ENCODE measurements at places on chromosomes 11 and 22. TPM values are rescaled to one million over a fixed set of nuclear protein-coding genes. Genes with fewer than 3 reads are reported as not detected.
A peak's percentile ranks its signal among the peaks of the same experiment; 100 is the strongest.

DNA sequence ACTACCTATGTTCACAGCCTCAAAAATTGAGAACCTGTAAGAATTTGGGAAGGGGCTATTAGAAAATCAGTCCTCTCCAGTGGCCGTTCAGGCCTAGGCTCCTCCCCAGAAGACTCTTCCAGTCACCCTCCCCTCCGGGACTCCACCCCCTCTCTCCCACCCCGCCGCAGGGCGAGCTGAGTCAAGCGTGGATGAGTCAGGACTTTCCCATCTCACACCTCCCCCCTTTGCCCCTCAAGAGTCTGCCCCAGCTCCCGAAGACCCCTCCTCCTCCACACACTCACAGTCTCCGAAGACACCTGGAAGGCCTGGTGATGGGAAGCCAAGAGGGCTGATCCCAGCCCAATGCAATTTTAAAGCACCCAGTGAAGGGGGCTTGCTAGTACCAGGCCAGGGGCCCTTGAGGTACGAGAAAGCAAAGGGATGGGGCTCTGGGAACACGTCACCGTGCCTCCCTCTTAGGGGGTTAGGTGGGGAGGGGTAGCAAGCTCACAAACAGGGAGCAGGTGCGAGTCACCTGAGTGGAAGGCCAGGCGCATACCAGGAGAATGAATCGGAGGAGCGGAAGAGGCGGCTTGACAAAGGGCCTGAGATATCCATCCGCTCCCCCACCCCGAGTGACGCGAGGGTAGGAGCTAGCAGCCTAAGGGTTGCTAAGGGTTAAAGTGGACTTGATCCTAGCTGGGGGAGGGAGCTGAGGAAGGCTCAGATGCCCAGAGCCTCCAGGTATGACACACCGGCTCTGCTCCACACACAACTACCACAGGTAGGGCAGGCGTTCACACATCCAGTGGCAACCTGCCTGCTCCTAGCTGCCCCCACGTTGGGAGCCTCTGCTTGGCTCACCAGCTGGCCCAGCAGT lies 13.6 kb downstream of the BCL9L start:
- DNase-seq: peak; percentile 86

DNA sequence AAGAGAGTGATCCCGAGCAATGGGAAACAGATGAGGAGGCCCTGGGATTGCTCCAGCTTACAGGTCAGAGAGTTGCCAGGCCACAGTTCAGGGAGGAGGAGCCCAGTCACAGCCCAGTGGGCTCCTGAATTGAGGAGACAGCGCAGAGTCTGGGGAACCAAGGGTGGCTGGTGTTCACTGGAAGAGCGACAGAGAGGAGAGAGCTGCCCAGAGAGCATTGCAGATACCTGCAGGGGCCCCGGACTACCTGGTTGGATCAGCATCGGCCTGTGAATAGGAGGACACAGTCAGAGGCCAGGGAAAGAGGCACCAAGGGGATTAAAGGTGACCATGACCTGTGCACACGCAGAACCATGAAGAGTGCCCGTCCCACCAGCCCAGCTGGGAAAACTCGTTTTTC lies 648.6 kb downstream of the TBC1D22A start:
- no peak for DNase-seq

- no peak for DNase-seq
Observed at GRCh38 chr22:31933406-31933805, 10.9 kb upstream of the YWHAH start.

GRCh38 chr22:17969701-17970113 lies 54.7 kb downstream of the MICAL3 start:
- DNase-seq: no peak

KRTAP5-8 gene
- 2.8 TPM for total RNA-seq

SCGB1D2 gene
- not detected for total RNA-seq

- DNase-seq: no peak
Observed at GRCh38 chr11:3136546-3137455, 28.3 kb downstream of the OSBPL5 start.

DNA sequence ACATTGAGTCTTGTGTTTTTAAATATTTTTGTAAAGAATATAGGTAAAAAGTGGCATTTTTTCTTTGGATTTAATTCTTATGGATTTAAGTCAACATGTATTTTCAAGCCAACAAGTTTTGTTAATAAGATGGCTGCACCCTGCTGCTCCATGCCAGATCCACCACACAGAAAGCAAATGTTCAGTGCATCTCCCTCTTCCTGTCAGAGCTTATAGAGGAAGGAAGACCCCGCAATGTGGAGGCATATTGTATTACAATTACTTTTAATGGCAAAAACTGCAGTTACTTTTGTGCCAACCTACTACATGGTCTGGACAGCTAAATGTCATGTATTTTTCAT lies 333 bp upstream of the CD3E start:
- DNase-seq: no peak

GRCh38 chr22:24744638-24745037 lies 29.9 kb downstream of the PIWIL3 start:
- DNase-seq: no peak

DNA sequence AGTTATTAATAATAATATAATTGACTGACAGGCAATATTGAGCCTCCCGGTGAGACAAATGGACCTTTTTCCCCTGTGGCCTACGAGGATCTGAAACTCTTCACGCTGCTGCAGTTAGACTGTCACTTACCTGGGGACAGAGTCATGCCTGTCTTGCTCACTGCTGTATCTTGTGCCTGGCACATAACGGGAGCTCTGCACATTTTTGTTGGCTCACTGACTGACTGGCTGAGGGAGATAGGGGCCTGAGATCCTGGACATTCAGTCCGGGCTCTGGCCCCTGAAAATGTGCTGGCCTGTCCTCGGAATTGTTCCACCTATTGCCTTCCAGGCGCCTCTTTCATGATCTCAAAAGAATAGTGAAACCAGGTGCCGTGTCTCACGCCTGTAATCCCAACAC lies 743 bp upstream of the CD3D start:
- no peak for DNase-seq

DNA sequence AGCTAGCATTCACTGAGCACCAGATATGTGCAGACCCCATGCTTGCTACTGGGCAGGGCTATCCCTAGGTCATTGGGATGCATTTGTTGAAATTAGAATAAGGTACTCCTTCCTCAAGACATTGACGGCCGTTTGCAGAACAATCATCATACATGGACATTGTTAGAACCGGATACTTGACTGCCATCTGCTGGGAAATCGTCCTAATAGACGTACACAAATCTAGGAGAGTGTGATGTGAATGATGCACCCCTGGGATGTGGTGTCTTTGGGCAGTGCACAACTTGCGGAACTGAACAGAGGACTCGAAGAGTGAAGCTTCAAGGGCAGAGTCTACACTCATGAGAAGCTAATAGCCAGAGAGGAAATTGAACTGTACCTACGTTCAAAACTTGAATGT lies 35.9 kb downstream of the MYO18B start:
- peak; percentile 16 for DNase-seq

TRIM49D1 gene
- total RNA-seq: not detected

DNA sequence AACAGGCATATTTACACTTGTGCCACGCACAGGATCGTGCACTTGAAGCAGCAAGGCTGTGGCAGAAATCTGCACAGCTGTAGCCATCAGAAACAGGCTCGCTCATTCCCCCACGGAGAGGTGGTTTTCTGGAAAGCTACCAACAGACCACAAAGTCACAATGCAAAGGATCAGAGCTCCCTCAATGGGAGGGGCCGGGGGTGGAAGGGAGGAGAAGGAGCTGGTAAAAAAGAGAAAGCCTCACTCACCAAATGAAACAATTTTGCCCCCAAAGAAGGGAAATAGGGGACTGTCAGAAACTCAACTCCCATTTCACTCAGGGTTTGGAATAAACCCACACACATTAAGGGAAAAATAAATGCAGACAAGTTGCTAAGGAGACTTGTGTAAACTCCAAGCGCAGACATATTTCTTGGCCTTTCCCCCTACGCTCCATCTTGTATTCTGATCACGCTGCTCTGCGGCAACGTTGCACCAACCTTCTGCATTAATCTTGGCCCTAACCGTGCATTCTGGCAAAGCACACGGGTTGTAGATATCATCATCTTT lies 43.2 kb upstream of the BLID start:
- DNase-seq: no peak

GRCh38 chr11:115616971-115617370 lies 112.8 kb upstream of the CADM1 start:
- DNase-seq: no peak

DNA sequence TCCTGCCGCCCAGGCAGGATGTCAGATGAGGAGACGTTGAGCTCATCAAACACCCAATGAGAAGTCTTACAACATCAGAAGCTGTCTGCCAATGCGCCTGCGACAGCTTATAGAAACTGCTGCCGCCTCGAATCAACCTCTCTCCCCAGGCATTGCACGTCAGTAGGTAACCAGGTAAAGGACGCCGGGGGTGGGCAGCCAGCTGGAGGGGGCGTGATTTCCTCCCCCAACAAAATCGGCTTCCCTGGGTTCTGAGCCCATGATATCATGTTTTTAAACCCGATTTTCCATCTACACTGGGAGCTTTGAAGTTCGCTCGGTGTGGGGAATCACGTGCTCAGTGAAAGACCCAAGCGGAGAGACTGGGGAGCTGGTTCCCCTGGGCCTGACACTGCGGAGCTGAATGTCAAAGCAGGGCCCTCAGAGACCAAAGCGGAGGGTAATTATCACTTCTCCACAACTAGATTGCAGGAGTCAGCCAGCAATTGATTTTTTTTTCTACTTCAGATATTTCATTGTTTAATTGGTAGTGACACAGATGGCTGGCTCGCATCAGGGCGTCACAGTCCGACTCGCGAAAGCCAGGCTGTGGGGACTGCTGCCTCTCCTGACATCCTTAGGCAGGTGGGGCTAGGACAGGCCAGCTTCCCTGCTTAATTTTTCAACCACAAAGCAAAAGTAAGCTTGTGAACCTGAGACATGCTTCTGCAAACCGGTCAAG lies 15.4 kb downstream of the FAM83F start:
- DNase-seq: no peak

DNA sequence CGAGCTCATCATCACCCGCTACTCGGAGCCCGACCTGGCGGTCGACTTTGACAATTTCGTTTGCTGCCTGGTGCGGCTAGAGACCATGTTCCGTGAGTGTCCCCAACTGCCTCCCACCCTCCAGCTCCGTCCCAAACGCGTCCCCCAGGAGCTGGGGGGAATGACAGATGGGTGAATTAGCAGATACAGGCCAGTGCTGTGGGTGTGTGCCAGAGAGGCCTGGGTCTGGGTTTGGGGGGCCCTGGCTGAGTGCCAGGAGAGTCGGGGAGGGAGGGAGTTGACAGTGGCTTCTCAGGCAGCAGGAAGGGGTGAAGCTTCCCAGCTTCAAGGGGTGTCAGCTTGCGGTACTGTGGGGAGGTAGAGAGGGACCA lies 28.6 kb downstream of the CAPN1 start:
- no peak for DNase-seq

DNA sequence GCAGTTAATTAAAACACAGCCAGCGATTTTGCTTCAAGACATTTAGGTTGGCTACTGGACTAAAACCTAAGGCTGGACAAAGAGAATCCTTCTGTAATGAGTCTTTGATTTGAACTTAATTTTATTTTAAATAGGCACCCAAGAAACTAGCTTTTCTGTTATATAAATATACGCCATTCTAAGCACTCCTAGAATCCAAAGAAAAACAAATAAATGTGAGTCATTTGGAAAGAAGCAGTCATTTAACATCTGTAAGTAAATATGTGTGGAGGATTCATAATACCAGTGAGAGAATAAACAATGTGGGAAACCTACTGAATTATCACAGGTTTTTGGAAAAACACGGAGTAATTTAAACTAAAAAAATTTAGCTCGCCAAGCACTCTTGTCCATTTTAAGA lies 1.2 kb upstream of the TECTA start:
- no peak for DNase-seq

NNMT gene
- total RNA-seq: 59.3 TPM

GRCh38 chr22:23516304-23516703 lies 63.8 kb downstream of the IGLL1 start:
- no peak for DNase-seq

Measured in prostate gland (tissue), 2 donors.